CD4-positive, alpha-beta T cell treated with Interleukin-12 subunit alpha and Interleukin-12 subunit beta, for 1 hour (primary cell): ENCODE measurements at places on chromosomes 16 and 17.
A peak's percentile ranks its signal among the peaks of the same experiment; 100 is the strongest.

- no peak for DNase-seq
These were observed 5.3 kb upstream of the CHST5 start for GRCh38 chr16:75541236-75541635.

DNA sequence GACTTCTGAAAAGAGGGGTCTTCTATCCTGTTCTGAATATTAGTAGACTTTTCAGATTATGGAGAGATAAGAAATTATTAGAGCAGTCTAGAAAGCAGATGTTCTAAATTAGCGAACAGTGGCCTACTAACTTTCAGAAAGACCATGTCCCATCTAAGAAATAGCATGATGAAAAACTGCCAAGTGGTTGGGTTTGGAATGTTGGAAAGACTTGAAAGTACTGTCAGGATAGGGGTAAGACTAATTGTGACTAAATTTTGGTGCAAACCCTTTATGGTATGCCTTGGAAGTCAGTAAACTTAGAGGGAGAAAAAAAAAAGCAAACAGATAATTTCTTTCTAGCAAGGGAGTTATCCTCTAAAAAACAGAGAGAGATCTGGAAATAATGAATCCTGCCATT is 41.1 kb downstream of the TANGO6 start:
- DNase-seq, result no peak

- no peak for DNase-seq
These were observed 669 bp upstream of the DCTPP1 start for GRCh38 chr16:30430428-30430970.

DNA sequence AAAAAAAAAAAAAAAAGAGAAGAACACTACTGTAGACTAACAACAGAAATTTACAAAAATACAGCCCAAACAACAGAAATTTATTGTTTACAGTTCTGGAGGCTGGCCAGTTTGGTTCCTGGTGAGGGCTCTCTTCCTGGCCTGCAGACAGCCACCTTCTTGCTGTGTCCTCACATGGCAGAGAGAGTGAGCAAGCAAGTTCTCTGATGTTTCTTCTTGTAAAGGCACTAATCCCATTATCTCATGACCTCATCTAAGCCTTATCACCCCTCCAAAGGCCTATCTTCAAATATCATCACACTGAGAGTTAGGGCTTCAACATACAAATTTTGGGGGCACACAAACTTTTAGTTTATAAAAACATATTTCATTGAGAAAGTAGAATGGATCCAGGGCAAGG is 7.3 kb downstream of the ARSG start:
- no peak for DNase-seq

- no peak for DNase-seq
These were observed 1.8 kb downstream of the SHBG start for GRCh38 chr17:7631398-7632380.

- no peak for DNase-seq
These were observed 24.5 kb downstream of the NPLOC4 start for GRCh38 chr17:81612172-81612970.

DNA sequence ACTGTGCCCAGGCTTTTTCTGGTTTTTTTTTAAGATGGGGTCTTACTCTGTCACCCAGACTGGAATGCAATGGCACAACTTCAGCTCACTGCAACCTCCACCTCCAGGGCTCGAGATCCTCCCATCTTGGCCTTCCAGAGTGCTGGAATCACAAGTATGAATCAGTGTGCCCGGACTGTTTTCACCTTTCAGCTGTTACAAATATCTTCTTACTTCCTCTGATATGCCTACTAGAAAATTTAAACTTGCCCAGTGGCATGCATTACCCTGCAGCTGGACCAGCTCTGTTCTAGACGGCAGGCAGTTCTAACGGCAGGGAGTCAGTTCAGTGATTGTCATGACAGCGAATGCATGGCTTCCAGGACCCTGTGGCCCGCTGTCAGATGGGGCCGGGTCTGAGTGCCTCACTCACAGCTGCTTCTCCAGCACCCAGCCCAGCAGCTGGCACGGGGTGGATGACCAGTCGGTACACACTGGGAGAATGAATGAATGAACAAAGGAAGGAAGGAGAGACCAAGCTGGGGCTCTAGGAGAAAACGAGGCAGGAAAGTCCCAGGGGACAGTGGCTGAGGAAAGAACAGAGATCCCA is 28.0 kb upstream of the LITAF start:
- no peak for DNase-seq

- DNase-seq, result no peak
These were observed 16.1 kb downstream of the GDE1 start for GRCh38 chr16:19505600-19506303.

DNA sequence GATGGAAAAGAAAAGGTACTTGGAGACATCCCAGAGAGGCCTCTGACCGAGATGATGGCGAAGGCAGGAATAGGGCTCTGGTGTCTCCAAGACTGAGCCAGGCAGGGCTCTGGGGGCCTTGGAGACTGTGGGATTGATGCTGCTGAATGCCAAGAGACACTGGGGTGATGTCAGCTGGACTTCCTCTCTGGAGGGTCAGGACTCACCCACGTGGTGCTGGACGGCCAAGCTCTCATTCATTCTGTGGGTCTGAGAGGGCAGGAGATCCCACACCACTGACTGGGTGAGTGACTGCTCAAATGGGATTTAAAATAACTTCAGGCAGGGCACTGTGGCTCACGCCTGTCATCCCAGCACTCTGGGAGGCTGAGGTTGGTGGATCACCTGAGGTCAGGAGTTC is 64.8 kb downstream of the NT5M start:
- no peak for DNase-seq

DNA sequence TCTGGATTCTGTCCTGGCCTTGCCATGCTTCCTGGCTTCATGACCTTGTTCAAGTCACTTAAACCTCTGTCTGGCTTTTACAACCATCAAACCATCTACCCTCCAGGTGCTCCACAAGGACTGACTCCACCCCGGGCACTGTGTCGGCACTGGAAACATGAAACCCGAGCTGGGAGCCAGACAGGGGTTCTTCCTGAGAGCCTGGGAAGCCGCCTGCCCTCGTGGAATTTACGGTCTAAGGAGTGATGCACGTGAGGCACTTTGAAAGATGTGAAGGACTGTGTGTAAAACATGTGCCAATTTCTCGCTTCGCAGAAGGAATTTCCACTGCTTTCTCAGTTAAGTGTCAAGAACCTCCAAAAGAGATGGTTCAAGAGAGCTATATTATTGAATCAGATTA is 11.6 kb downstream of the CDK5R1 start:
- no peak for DNase-seq

- no peak for DNase-seq
These were observed 24.2 kb upstream of the IL17C start for GRCh38 chr16:88613911-88614817.

DNA sequence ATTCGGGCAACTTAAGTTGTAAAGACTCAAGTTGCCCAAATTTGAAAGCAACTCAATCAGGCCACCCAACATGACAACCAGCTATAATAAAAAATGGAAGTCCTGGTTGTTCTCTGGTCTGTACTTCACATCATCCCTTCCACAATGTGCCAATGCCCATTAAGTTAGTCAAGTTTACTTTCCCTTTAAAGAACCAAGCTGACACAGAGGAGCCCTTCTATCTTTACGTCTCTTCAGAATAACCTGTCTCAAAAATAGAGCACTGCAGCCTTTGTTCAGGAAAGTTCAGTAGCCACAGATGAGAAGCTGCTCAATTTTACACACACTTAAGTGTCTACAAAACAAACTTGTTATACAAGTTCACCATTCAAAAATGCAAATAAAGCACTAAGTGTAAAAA is 75.1 kb upstream of the C17orf78 start:
- DNase-seq, result no peak

DNA sequence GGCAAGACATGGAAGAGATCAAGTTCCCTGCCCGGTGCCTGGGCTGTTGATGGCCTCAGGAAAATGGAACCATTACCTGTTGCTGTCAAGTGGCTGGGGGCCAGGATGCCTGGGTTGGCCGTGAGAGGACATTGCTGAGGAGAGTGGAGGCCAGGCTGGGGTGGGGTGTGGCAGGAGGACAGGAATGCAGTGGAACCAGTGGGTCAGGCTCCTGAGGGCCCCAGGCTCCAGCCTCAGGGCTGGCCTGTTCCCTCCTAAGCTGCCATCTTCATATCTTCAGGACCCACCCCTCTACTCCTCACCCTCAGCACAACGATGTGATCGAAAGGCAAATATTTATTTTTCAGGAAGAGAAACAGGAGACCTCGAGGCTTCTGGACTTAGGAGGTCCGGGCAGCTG is 8.5 kb upstream of the YPEL3 start:
- DNase-seq, result no peak

- DNase-seq, result no peak
These were observed 1.2 kb downstream of the RABEP2 start for GRCh38 chr16:28923652-28924398.

DNA sequence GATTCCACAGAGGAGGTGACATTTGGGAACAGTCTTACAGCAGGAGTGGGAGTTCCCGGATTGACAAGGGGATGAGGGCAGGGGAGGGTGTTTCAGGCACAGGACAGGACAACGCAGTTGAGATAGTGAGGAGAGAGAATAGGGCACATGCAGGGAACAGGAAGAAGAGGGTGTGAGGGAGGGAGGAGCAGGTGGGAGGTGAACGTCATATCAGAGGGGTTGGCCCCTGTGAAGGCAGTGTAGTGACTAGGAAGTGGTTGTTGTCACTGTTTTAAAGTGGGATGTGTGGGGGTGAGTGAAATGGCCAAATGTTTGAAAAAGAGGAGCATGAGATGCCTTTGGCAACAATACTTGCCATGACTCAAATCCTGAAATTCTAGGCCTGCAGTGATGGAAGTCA is 12.2 kb downstream of the PRKCB start:
- peak; percentile 62 for DNase-seq

DNA sequence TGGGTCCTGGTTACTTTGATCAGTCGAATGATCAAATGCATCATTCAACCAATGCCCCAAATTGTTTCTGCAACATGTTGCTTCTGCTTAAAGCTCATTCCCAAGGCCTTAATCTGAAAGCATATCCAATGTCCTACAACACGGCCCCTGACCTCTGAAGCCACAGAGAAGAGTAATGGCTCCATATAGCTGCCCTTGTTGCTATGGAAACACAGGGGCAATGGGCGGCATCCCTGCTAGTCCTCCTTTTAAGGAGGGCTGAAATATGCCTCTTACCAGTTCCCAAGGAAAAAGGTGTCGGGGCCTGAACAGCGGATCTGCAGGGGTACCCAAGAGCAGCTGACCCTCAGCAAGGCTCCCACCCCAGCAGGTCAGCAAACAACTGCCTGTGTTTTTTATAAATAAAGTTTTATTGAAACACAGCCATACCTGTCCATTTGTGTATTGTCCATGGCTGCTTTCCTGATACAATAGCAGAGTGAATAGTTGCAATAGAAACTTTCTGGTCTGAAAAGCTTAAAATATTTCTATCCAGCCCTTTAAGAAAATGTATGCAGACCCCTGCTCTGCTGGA is 210.4 kb downstream of the XYLT1 start:
- DNase-seq, result no peak

- DNase-seq, result peak; percentile 47
These were observed 454 bp downstream of the CCDC40 start for GRCh38 chr17:80036715-80037477.

GRCh38 chr17:38663125-38663751 is 11.5 kb downstream of the EPOP start:
- DNase-seq, result peak; percentile 34

GRCh38 chr16:85473323-85473722 is 139.8 kb upstream of the GSE1 start:
- no peak for DNase-seq

- no peak for DNase-seq
These were observed 23.4 kb downstream of the ADAT1 start for GRCh38 chr16:75599452-75600277.

DNA sequence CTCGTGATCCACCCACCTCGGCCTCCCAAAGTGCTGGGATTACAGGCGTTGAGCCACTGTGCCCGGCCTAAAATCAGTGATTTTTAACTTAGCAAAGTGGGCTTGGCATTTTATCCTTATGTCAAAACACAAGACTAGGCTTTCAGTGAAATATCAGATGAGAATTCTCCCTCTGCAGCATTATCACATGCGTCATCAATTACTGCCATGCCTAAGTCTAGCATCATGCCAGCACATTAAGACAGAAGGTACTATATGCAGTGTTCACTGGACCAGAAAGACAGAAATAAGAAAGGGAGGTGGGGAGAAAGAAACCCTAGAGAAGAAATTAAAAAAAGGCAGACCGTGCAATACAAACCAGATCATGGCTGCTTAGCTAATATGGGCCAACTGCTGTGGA is 29.8 kb downstream of the GPATCH8 start:
- DNase-seq, result no peak

- peak; percentile 57 for DNase-seq
These were observed 20.9 kb upstream of the CLEC18A start for GRCh38 chr16:69930117-69930776.

DNA sequence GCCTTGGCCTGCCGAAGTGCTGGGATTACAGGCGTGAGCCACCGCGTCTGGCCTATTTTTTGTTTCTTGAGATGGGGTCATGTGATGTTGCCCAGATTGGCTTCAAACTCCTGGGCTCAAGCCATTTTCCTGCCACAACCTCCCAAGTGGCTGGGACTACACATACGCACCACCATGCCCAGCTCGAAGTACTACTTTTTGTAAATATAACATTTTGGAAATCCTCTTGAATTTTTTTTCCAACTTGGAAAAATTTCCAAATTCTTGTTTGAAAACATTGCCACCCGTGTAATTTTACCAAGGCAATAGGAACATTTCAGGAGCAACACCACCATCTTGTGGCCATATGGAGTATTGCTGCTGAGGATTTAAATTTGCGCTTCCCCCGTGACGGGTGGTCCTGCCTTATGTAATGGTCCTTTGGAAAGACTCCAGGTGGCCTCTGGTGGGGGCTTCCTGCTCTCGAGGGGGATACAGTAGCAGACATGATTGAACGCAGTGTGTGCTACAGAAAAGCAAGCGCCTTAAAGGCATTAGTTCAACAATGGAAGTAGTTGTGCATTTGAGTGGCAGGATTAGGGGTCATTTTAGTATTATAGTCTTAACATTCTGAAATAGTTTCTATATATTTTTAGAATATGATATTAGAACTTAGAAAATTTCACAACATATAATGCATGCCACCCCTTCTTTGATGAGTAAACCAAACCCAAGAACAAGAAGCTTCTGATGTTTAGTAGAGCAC is 8.0 kb downstream of the FLYWCH1 start:
- peak; percentile 77 for DNase-seq

- no peak for DNase-seq
These were observed 116.5 kb downstream of the PARN start for GRCh38 chr16:14513389-14514107.

DNA sequence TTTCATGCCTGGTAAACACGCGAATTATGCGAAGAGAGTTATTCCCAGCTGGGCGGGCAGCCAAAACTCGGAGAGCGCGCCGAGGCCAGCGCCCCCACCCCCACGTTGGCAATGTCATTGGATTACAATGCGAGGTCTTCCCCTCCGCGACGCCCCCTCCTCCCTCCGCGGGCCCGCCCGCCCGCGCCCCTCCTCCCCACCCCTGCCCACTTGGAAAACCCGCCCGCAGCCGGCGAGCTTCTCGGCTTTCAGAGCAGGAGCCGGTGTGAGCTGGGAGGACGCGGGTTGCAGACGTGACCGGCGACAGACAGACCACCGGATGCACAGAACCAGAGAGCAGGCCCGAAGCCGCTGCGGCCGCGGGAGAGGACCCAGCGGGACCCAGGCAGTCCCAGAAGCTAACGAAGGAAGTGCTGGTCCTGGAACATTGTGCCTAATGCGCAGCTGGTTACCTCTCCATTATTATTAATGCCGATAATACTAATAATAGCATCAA is 4.0 kb downstream of the NOG start:
- no peak for DNase-seq

GRCh38 chr17:81097943-81098308 is 63.0 kb downstream of the BAIAP2 start:
- no peak for DNase-seq

GRCh38 chr17:70905796-70906195 is 736.5 kb downstream of the KCNJ2 start:
- DNase-seq, result no peak
